ENCODE measurements at places on chromosomes 2 and 18. TPM values are rescaled to one million over a fixed set of nuclear protein-coding genes. Genes with fewer than 3 reads are reported as not detected.

- no peaks in the 10 kb centered on the region for H3K27me3 ChIP-seq
- H3K36me3 ChIP-seq = no peaks in the 10 kb centered on the region
Measured at GRCh38 chr18:51852681-51853080, 487.3 kb upstream of the DCC start.

GRCh38 chr18:6355789-6356589 lies 58.7 kb downstream of the L3MBTL4 start:
- DNase-seq = no peak
- no peak overlapping the region for H3K4me3 ChIP-seq
- no peaks in the 10 kb centered on the region for H3K4me1 ChIP-seq
- H3K27ac ChIP-seq = no peak overlapping the region
- no peaks in the 10 kb centered on the region for H3K27me3 ChIP-seq

GRCh38 chr2:133265432-133265949 lies 302.8 kb downstream of the NCKAP5 start:
- no peaks in the 10 kb centered on the region for H3K4me1 ChIP-seq
- H3K36me3 ChIP-seq = no peaks in the 10 kb centered on the region
- H3K27me3 ChIP-seq = no peaks in the 10 kb centered on the region
- H3K4me3 ChIP-seq = no peak overlapping the region
- no peak overlapping the region for H3K27ac ChIP-seq

GRCh38 chr2:48768669-48769068 lies 13.1 kb upstream of the LHCGR start:
- H3K4me3 ChIP-seq = no peak overlapping the region
- no peaks in the 10 kb centered on the region for H3K27me3 ChIP-seq
- H3K27ac ChIP-seq = no peak overlapping the region
- no peaks in the 10 kb centered on the region for H3K4me1 ChIP-seq
- no peaks in the 10 kb centered on the region for H3K36me3 ChIP-seq
- DNase-seq = no peak

DNA sequence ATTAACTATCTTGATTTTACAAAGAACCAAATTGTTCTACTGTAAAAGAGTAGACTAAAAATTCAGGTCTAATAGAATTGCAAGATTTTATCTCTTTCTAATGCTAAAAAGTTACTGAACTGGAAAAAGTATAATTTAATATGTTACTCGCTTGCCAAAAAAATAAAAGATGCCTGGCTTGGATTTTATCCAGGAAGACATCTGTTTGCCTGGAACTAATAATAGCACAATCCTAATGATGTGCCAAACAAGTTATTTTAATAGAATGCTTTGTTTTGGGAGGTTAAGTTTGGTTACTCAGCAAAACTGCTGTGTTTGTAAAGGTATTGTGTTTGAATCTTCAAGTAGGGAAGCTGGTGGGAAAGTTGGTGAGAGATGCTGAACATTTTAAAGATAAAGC lies 19.4 kb upstream of the ZSWIM2 start:
- DNase-seq = no peak
- H3K4me3 ChIP-seq = no peak overlapping the region
- H3K27ac ChIP-seq = no peak overlapping the region

Gene TRAPPC8
- total RNA-seq = 47.1 TPM

Gene PARD3B
- total RNA-seq = 36.7 TPM
